ENCODE measurements at places on chromosomes 5 and 9. TPM values are rescaled to one million over a fixed set of nuclear protein-coding genes. Genes with fewer than 3 reads are reported as not detected.
A peak's percentile ranks its signal among the peaks of the same experiment; 100 is the strongest.

The PRUNE2 gene
- total RNA-seq, result 0.39 TPM

The BAAT gene
- total RNA-seq, result 0.08 TPM

The RANBP17 gene
- total RNA-seq, result not detected

The SHISAL2B gene
- not detected for total RNA-seq

- no peak for ATAC-seq
These were observed 8.5 kb upstream of the ANGPTL2 start for GRCh38 chr9:127130661-127131538.

GRCh38 chr5:110510146-110510545 is 216.3 kb downstream of the TMEM232 start:
- no peak for ATAC-seq

- ATAC-seq, result no peak
These were observed 67.3 kb downstream of the COMMD10 start for GRCh38 chr5:116152169-116152568.

DNA sequence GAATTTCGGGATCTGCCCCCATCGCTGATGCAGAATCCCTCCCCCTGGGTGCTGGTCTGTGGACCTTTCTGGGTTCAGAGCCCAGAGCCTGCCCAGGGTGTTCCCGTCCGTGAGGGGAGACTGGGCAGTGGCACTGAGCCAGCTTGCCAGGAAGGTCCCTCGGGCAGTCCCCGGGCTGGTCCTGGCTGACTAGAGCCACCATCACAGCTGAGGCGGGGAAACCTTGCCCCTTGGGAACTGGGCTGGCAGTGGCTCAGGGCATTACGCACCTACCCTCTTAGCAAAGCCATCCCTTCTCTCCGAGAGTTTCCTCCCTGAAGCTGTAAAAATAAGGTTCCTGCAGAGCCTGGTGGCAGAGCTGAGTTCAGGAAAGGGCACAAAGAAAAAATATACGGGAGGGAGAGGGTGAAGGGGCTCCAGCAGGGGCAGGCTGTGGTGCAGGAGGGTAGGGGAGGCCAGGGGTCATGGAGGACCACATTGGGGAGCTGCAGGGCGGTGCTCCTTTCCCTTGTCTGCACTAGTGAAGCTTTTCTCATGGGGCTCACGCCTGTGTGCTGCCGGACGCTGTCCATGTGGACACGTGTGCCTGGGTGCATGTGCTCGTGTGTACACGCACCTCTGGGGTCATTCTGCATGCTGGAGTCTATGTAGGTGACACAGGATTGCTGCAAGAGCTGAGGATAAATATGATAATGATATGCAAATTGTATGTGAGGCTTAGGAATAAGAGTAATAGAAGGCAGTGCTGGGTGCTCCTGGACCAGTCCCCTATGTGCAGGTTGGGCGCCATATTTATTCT is 118.9 kb downstream of the LHX2 start:
- no peak for ATAC-seq

GRCh38 chr9:136017289-136018190 is 56.4 kb upstream of the UBAC1 start:
- no peak for ATAC-seq

GRCh38 chr9:101200852-101201251 is 172.3 kb downstream of the PLPPR1 start:
- no peak for ATAC-seq

DNA sequence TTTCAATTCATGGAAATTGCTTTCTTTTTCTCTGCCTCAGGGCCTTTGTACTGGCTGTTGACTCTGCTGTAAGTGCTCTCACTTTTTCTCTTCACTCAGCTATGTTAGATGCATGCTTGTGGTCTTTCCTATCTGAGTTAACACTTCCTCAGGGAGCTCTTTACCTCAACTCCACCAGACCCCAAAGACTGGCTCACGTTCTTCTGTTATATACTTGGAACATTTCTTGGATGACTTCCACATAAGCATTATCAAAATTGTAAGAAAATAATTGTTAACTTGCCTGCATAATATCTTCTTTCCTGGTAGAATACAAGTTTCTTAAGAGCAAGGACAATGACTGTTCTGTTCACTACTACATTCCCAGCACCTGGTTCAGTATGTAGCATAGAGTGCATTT is 455.9 kb downstream of the EBF1 start:
- no peak for ATAC-seq

- peak; percentile 32 for ATAC-seq
These were observed 12.3 kb downstream of the IFNA21 start for GRCh38 chr9:21154018-21154608.

- no peak for ATAC-seq
These were observed 375.7 kb downstream of the ACTL7B start for GRCh38 chr9:108479989-108480652.

DNA sequence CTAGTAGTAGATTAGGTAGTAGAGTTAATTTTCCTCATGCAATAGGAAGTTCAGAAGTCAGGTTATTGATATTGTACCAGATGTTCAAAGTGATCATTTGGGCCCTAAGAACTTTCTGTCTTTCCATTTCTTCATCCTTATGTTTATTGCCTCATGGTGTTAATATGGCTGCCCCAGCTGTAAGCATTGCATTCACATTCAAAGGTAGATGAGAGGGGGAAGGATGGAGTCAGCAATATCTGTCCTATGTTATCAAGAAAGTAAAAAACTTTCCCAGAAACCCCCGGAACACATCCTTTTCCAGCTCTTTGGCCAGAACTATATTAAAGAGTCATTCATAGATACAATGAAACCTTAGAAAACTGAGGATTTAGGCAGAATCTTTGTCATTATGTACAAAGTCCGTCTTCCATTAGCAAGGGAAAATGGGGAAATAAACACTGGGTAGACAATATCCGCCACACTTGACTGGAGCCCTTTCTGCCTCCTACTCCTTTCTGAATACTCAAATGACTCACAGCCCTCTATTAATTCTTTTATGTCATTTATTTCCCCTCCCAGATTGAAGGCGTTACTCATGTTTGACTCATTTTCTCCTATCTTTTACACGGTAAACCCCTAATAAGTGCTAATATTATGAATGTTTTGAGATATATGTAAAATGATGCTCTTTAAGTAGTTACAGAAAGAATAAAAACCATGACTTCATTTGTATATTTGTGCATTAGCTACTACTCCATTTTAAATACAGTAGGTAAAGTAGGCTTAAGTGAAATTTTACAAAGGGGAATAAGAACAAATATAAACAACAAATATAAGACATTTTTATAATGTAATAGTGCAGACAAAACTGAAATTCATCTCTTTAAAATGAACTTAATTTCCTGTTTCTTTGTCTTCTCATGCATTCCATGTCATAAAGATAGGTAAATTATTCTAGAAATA is 127.6 kb downstream of the SLF1 start:
- peak; percentile 75 for ATAC-seq

- peak; percentile 36 for ATAC-seq
These were observed 541 bp upstream of the TBCA start for GRCh38 chr5:77776554-77777206.

All from activated T-helper 17 cell treated with anti-CD3 and anti-CD28 coated beads, Interleukin-2, amount 50 U/mL, for 72 hours (primary cell).